ENCODE measurements at places on chromosomes 2 and 18. TPM values are rescaled to one million over a fixed set of nuclear protein-coding genes. Genes with fewer than 3 reads are reported as not detected.

Gene RASGRP3
- 1.9 TPM for total RNA-seq

Gene FOXI3
- total RNA-seq, result not detected

Gene IL36B
- total RNA-seq, result not detected

Gene CHRND
- not detected for total RNA-seq

Gene TNFAIP6
- not detected for total RNA-seq

Gene ANKRD29
- total RNA-seq, result 18.2 TPM

Gene MYOM1
- total RNA-seq, result 4.4 TPM

DNA sequence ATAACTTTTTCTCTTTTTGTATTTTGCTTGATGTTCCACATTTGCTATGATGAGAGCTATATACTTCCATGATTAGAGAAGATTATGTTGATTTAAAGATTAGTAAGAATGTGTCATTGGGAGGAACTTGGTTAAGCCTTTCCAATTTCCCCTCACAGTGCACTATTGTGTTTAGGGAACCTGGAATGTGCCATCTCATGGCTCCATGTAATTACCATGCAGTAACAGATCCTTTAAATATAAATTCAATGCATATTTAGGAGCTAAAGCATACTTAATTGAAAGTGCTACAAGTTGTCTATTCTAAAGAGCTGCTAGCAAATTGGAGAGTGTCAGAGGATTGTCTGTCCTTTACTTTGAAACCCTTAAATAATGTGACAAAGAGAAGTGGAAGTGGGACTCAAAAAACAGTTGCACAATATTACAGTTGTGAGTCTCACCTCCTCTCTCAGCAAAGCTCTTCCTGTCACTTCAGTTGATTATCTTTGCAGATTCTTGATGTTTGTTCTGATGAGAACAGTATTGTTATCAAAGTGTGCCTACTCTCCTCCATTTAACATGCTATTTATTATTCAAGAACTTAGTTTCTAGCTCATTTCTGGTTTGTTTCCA is 1162.7 kb upstream of the ZEB2 start:
- DNase-seq, result no peak
- H3K4me1 ChIP-seq, result no peaks in the 10 kb centered on the region
- no peak overlapping the region for H3K27ac ChIP-seq
- no peaks in the 10 kb centered on the region for H3K36me3 ChIP-seq

- no peak overlapping the region for H3K4me3 ChIP-seq
- H3K4me1 ChIP-seq, result no peaks in the 10 kb centered on the region
- no peak for DNase-seq
- no peaks in the 10 kb centered on the region for H3K36me3 ChIP-seq
- H3K27me3 ChIP-seq, result no peaks in the 10 kb centered on the region
Measured at GRCh38 chr2:224688997-224689396, 27.2 kb downstream of the CCDC195 start.

DNA sequence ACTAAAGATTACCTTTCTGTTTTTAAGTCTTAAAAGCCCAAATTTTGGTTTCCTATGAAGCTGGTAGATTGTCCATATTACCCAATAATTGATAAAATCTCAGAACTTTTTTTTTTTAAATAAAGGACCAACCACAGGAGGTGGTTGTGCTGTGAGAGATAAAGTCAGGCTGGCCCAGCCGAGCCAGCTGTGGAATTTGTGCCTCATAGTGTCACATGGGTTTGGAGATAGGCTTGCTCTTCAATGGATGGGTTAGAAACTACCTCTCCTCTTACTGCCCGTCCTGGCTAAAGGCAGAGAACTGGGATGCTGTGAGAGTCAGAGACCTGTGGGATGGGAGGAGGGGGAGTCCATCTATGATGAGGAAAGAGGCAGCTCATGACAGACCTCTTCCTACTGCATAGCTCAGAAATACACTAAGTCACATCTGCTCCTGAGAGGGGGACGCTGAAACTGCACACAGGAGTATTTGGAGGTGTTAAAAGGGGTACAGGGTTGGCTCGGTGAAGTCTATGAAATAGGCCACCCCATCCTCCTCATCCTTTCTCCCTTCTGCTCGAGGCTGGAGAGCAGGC is 99.7 kb upstream of the MGAT4A start:
- no peak overlapping the region for H3K4me3 ChIP-seq
- H3K27ac ChIP-seq, result no peak overlapping the region
- no peak for DNase-seq
- no peaks in the 10 kb centered on the region for H3K36me3 ChIP-seq
- H3K27me3 ChIP-seq, result no peaks in the 10 kb centered on the region

DNA sequence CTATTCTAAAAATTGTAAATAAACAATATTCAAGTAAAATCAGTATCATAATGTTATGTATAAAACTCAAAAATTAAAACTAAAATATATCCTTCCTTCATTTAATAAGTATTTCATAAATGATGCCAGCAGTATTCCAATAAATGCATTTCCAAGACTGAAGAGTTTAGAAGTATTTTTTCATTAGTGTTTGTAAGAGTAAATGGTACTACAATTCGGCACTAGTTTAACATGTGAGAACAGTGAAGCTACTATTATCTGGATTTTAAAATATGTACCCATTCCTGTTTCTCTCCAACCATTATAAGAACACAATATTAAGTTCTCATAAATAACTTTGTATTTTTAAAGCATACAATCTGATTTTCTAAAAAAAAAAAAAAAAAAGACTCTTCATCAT is 3.3 kb downstream of the BAZ2B start:
- no peak overlapping the region for H3K4me3 ChIP-seq
- H3K4me1 ChIP-seq, result no peaks in the 10 kb centered on the region
- no peak for DNase-seq
- no peaks in the 10 kb centered on the region for H3K27me3 ChIP-seq

- H3K27ac ChIP-seq, result no peak overlapping the region
- H3K27me3 ChIP-seq, result no peaks in the 10 kb centered on the region
- no peak overlapping the region for H3K4me3 ChIP-seq
- no peaks in the 10 kb centered on the region for H3K36me3 ChIP-seq
- H3K4me1 ChIP-seq, result no peaks in the 10 kb centered on the region
Measured at GRCh38 chr18:71878226-71878625, 665.9 kb downstream of the CBLN2 start.

DNA sequence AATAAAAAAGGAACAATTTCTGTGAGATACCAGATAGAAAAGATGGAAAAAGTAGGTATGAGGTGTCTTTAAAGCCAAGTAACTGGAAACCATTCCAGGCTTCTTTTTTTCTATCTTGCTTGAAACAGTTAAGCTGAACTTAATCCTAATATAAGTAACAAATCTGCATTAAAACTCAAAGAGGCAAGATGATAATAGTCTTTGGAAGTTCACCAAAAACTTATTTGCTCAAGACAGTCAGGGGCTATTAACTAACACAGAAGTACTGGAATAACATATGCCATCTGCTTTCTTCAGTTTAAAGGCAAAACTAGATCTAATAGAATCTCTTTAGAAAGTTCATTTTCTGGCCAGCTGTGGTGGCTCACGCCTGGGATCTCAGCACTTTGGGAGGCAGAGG is 18.8 kb downstream of the PDIA6 start:
- H3K4me3 ChIP-seq, result no peak overlapping the region
- H3K36me3 ChIP-seq, result no peaks in the 10 kb centered on the region
- no peaks in the 10 kb centered on the region for H3K27me3 ChIP-seq
- H3K4me1 ChIP-seq, result no peaks in the 10 kb centered on the region
- H3K27ac ChIP-seq, result no peak overlapping the region

DNA sequence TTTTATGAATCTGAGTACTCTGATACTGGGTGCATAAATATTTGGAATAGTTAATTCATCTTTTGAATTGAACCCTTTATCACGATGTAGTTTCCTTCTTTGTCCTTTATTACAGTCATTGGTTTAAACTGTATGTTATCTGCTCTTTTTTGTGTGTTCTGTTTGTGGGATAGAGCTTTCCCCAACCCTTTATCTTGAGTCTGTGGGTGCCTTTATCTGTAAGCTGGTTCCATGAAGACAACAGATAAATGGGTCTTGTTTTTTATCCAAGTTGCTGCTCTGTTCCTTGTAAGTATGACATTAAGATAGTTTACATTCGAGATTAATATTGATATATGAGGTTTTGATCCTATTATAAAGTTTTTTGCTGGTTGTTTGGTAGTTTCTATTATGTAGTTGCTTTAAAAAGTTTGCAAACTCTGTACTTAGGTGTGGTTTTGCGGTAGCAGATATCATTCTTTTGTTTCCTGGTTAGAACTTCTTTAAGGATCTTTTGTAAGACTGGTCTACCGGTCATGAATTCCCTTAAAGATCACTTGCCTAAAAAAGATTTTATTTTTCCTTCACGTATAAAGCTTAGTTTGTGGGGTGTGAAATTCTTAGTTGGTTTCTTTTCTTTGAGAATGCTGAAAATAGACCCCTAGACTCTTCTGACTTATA is 1451.3 kb upstream of the SLC39A10 start:
- no peaks in the 10 kb centered on the region for H3K4me1 ChIP-seq
- no peaks in the 10 kb centered on the region for H3K27me3 ChIP-seq
- no peak overlapping the region for H3K4me3 ChIP-seq
- DNase-seq, result no peak

GRCh38 chr2:239216614-239217273 is 184.1 kb downstream of the HDAC4 start:
- no peaks in the 10 kb centered on the region for H3K36me3 ChIP-seq
- H3K4me1 ChIP-seq, result no peaks in the 10 kb centered on the region
- DNase-seq, result no peak
- peak overlapping the region; percentile 17 for H3K27ac ChIP-seq

GRCh38 chr2:23351388-23352141 is 33.4 kb upstream of the KLHL29 start:
- no peaks in the 10 kb centered on the region for H3K27me3 ChIP-seq
- DNase-seq, result peak; percentile 79
- no peak overlapping the region for H3K4me3 ChIP-seq
- H3K4me1 ChIP-seq, result no peaks in the 10 kb centered on the region
- no peak overlapping the region for H3K27ac ChIP-seq

DNA sequence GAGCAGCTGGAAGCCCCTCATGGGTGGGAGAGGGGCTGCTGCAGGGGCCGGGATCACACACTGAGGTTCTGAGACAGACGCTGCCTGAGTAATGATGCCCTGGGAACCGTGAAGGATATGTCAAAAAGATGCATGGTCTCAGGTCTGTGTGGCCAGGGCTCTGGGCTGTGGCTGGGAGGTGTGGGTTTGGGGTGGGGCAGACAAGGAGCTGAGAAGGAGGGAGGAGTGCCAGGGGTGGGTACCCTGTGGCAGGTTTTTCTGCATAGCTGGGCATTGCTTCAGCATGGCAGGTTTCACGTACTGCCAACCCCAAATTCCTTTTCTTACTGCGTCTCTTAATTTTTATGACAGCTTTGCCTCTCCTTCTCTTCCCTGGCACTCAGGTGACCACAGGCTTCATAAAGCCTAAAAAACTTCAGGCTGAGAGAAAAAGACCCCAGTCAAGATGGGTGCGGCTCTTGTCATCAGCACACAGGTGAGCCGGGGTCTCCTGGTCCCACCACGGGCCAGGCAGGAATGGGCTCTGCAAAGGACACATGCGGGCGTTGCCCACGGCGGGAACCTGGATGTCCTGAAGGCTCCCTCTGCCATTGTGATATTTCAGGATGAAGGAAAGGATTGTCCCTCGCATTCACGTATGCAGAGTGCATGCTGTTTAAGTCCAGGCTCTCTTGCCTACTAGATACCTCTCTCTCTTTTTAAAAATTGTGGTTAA is 18.0 kb downstream of the MALL start:
- H3K4me3 ChIP-seq, result no peak overlapping the region
- H3K4me1 ChIP-seq, result peaks cover 12% of the 10 kb centered on the region

DNA sequence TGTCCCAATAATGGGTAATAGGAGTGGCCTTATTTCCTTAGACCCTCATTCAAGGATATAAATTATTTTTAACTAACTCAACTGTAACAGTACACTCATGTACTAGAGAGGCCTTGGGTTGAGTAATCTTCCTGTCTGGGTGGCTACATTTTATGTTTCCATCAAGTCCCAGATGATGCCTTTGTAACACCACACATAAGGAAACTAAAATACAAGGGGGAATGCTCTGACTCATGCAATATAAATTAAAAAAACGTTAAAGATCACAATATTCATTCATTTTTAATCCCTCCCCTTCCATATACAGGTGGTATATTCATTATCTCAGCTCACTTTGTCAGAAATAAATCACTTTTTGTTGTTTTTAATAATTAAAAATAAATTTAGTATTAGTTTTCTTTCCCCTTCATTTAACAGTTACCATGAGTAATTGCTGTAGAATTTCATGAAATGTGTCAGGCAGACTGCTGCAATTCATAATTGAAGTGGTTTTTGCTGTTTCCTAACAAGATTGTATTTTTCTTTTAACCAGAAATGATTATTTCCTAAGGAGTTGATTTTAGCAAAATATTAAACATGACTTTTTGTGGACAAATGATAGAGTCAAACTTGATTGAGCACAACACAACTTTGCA is 1403.6 kb downstream of the SUCLG1 start:
- H3K36me3 ChIP-seq, result no peaks in the 10 kb centered on the region
- no peaks in the 10 kb centered on the region for H3K27me3 ChIP-seq
- no peaks in the 10 kb centered on the region for H3K4me1 ChIP-seq

DNA sequence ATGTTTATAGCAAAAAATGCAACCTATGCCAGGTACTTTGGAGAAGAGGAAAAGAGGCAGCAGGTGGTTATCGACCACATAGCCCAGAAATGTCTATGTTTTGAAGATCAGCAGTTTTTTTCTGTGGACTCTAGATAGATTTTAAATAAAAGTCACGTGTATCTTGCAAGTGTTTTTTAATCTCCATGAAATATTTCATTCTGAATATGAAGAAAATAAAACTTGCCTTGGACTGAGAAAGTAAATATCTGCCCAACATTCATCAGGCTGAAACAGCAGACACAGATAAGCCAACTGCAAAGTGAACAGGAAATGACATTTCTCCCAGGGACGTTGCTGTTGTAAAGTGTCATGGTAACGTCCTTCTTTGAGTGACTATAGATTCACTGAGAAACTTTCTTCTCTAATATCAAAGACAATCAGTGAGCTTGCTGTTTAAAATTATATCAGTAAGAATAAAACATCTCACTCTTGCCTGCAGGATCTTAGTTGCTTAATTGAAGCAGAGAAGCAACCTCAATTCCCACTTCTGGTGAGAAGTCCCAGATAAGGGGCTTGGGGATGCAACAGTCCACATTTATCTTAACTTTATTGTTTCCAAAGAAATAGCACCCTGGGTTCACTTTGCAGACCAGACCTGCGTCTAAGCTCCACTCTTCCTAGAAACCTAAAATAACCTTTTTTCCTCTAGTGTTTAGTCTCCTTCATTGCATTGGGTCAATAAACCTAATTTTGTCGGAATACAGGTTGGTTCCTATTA is 6.3 kb downstream of the MYOM1 start:
- no peak overlapping the region for H3K27ac ChIP-seq
- peaks cover 7% of the 10 kb centered on the region for H3K4me1 ChIP-seq
- H3K4me3 ChIP-seq, result no peak overlapping the region
- H3K36me3 ChIP-seq, result no peaks in the 10 kb centered on the region
- no peaks in the 10 kb centered on the region for H3K27me3 ChIP-seq

GRCh38 chr2:120691410-120691809 is 44.3 kb upstream of the GLI2 start:
- H3K4me1 ChIP-seq, result no peaks in the 10 kb centered on the region
- no peaks in the 10 kb centered on the region for H3K27me3 ChIP-seq
- no peak for DNase-seq

- no peaks in the 10 kb centered on the region for H3K4me1 ChIP-seq
- H3K27me3 ChIP-seq, result no peaks in the 10 kb centered on the region
- DNase-seq, result no peak
- no peak overlapping the region for H3K4me3 ChIP-seq
- no peak overlapping the region for H3K27ac ChIP-seq
Measured at GRCh38 chr2:211837706-211838105, 700.9 kb downstream of the ERBB4 start.

- H3K36me3 ChIP-seq, result no peaks in the 10 kb centered on the region
- H3K4me3 ChIP-seq, result no peak overlapping the region
- no peak overlapping the region for H3K27ac ChIP-seq
- H3K27me3 ChIP-seq, result no peaks in the 10 kb centered on the region
- H3K4me1 ChIP-seq, result no peaks in the 10 kb centered on the region
Measured at GRCh38 chr2:169027234-169027633, 3.9 kb downstream of the ABCB11 start.
